ENCODE measurements at places on chromosomes 5 and 9.

GRCh38 chr5:1488882-1489680, 34.7 kb downstream of the LPCAT1 start:
- DNase-seq, result no peak

DNA sequence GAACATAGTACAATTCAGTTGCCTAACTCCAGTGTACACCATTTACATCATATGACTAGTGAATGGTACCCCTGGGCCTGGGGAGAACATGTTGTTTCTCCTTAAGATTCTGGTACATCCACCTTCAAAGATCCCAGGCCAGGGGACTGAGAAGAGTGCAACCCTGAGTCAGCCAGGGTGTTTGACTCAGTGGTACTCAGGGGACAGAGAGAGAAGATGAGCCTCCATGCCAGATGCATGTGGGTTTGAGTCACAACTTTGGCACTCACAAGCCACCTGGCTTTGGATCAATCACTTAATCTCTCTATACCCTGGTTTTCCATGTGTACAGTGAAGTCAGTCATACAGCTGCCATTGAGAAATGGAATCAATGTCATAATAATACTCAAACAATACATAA, 53.7 kb downstream of the MAP1B start:
- no peak for DNase-seq

GRCh38 chr5:103371046-103371607, 112.6 kb downstream of the MACIR start:
- no peak for DNase-seq

GRCh38 chr5:67030289-67031056, 166.1 kb downstream of the CD180 start:
- no peak for DNase-seq

- no peak for DNase-seq
Observed at GRCh38 chr5:149873896-149874295, 70.7 kb downstream of the PDE6A start.

DNA sequence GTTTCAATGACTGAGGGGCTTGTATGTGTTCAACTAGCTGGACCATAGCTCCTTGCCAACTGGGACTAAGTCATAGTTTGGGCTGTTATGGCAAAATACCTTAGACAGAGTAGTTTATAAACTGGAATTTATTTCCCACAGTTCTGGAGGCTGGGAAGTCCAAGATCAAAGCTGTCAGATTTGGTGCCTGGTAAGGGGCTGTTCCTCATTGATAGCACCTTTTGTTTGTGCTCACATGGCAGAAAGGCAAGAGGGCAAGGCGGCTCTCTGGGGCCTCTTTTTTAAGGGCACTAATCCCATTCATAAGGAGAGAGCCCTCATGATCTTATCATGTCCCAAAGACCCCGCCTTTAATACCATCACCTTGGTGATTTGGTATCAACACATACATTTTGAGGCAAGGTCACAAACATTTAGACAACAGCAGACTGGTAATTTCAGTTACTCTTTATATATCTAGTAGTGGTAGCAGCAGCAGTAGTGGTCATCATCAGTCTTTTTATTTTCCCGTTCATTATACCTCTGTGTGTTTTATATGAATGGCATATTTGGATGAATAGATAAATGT, 477.0 kb downstream of the CCDC171 start:
- no peak for DNase-seq

GRCh38 chr9:72362118-72362531, 2.9 kb downstream of the ZFAND5 start:
- no peak for DNase-seq
